Fibroblast of villous mesenchyme (primary cell): ENCODE measurements at places on chromosomes 1 and 21. TPM values are rescaled to one million over a fixed set of nuclear protein-coding genes. Genes with fewer than 3 reads are reported as not detected.

Gene TCEA3
- total RNA-seq = 8.6 and 11.3 TPM in 2 replicates

Gene OPTC
- not detected in 2 replicates for total RNA-seq

Gene KPRP
- total RNA-seq = not detected in 2 replicates

Gene BATF3
- 3.0 and 3.9 TPM in 2 replicates for total RNA-seq
